ENCODE measurements at places on chromosomes 7 and 10.

DNA sequence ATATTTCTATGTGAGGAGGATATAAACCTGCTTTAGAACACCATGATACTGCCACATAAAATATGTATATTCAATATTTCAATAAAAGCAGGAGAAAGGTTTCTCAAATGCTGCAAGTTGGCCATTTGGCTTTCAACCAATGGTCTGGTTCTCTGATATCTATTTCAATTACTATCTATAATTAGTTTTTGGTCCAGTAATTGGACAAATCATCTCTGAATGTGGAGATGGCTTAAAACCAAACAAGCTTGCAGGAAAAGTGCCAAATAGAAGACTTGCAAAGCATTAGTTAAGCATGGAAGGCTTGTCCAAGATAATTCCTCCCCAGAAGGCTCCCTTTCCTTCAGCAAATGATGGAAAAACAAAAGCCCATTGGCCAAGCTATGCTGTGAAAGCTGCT lies 140.1 kb downstream of the CPEB3 start:
- no peak for DNase-seq

DNA sequence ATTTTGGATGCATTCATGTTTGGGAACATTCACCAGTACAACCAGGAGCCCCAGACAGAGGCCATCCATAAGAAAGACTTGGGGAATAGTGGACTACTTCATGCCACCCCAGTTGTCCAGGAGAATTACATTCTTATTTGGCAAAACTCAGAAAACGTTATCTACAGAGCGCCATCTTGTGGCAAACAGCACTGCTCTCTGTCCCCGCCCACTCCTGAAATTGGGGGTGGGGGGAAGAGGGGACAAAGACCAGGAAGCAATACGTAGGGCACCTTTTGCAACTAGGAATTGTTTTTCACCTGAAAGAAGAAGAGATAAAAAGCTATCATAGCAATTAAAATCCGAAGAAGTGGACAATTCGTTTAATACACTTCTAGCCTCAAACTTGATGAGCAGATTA lies 134.6 kb upstream of the MGMT start:
- DNase-seq: no peak

- no peak for DNase-seq
Observed at GRCh38 chr7:20444030-20444800, 113.5 kb downstream of the ITGB8 start.

- DNase-seq: no peak
Observed at GRCh38 chr7:135661311-135662122, 797 bp upstream of the STMP1 start.

DNA sequence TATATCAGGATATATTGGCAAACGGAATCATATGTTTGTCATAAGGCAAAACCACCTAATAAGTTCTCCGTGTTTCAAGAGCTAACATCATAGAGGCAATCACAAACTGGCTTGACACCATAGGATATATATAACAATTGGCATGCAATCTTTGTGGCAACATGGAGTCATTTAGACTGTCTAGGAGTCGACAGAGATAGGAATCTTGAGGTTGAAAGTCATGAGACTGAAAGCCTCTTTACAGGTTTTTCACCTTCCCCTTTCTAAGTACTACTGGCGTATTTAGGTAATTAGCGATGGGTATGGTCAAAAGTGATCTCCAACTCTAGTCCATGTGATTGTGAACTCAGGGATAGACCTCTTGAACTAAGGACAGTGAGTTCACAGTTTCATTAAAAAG lies 63.7 kb downstream of the THSD7A start:
- DNase-seq: no peak

GRCh38 chr7:29102558-29103151 lies 43.7 kb downstream of the CPVL start:
- DNase-seq: peak; percentile 34

- no peak for DNase-seq
Observed at GRCh38 chr7:68248973-68249372, 1252.3 kb downstream of the TYW1 start.

- DNase-seq: no peak
Observed at GRCh38 chr10:7788639-7789286, 786 bp downstream of the ATP5F1C start.
